ENCODE measurements at places on chromosomes 12 and 14.
A peak's percentile ranks its signal among the peaks of the same experiment; 100 is the strongest.

GRCh38 chr12:125092872-125093680, 27.8 kb downstream of the AACS start:
- H3K36me3 ChIP-seq, result peaks cover 3% of the 10 kb centered on the region
- H3K4me3 ChIP-seq, result no peak overlapping the region
- H3K4me1 ChIP-seq, result peaks cover 6% of the 10 kb centered on the region
- no peak for DNase-seq
- H3K27ac ChIP-seq, result no peak overlapping the region
- no peaks in the 10 kb centered on the region for H3K27me3 ChIP-seq

DNA sequence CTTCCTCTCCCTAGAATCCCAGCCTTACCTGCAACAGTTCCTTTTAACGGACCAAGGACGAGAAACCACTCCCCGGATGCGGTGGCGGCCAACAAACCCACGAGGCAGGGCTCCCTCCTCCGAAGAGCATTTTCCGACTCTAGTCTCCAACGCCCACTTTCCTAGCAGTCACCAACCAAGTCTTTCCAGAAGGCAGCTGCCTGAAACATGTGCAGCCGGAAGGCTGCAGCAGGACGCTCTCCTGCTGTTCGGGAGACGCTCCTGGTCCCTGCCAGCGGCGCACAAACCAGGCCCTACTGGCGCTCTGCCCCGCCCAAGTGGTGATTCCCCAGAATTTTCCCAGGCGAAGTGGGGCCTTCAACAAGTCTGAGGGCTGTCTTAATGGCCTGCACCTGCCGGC, 21.1 kb upstream of the ADAM20 start:
- no peaks in the 10 kb centered on the region for H3K27me3 ChIP-seq
- peak; percentile 19 for DNase-seq
- no peak overlapping the region for H3K27ac ChIP-seq

- H3K4me1 ChIP-seq, result no peaks in the 10 kb centered on the region
- no peak for DNase-seq
- H3K4me3 ChIP-seq, result no peak overlapping the region
- no peaks in the 10 kb centered on the region for H3K36me3 ChIP-seq
Observed at GRCh38 chr14:95339301-95339865, 19.7 kb upstream of the CLMN start.

DNA sequence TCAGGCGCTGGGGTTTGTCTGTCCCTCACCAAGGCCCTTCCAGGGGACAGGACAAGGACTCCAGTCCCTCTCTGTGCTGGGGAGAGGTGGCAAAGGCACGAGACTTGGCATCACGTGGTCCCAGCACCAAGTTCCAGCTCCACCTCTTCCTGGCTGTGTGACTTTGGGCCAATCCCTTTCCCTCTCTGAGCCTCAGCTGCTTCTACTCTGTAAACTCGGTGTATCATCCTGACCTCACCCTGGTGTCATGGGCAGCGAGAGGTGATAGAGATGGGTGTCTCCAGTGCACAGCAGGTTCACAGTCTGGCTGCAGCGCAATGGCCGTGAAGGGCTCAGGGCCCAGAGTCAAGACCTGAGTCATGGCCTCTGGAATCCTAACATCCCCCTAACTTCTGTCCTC, 54.0 kb downstream of the MVK start:
- H3K27me3 ChIP-seq, result peaks cover 23% of the 10 kb centered on the region
- H3K36me3 ChIP-seq, result no peaks in the 10 kb centered on the region
- H3K27ac ChIP-seq, result no peak overlapping the region
- no peak for DNase-seq
- no peak overlapping the region for H3K4me3 ChIP-seq
- H3K4me1 ChIP-seq, result no peaks in the 10 kb centered on the region

DNA sequence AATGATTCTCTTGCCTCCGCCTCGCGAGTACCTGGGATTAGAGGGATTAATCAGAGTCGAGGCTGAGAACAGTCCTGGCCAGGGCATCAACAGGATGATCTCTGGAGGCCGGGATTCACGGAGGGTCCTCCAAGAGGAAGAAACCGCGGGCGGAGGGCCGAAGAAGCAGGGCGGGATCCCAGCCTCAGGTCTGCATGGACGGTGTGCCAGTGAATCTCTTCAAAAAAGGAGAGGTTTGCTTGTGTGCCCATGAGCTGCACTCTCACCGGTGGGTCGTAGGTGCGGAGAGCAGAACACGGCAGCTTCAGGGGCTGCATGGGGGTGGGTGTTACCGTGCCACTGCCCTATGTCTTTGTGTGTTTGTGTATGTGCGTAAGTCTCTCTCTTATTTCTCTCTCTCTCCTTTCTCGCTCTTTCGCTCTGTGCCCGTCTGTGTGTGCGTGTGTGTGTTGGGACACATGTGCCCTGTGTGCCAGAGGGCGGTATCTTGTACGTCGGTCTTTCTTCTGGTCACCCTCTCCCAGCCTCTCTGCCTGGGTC, 768.2 kb upstream of the ALG10B start:
- no peaks in the 10 kb centered on the region for H3K4me1 ChIP-seq
- no peak for DNase-seq
- no peaks in the 10 kb centered on the region for H3K36me3 ChIP-seq
- H3K27me3 ChIP-seq, result no peaks in the 10 kb centered on the region
- H3K27ac ChIP-seq, result no peak overlapping the region

DNA sequence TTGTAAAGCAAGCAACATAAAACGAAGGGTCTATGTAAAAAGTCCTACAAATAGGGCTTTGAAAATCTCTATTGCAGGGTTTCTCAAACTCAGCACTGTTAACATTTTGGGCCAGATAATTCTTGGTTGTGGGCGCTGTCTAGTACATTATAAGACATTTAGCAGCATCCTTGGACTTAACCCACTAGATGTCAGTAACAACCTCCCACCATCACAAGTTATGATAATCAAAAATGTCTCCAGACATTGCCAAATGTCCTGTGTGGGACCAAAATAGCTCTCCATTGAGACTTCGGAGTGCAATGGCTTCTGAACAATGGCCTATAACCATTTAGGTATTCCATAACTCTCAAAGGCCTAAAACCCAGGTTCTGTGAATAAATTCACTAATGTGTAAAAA, 22.9 kb upstream of the DHRS7 start:
- DNase-seq, result no peak
- H3K36me3 ChIP-seq, result no peaks in the 10 kb centered on the region
- peaks cover 2% of the 10 kb centered on the region for H3K27me3 ChIP-seq
- H3K4me1 ChIP-seq, result peaks cover 15% of the 10 kb centered on the region

DNA sequence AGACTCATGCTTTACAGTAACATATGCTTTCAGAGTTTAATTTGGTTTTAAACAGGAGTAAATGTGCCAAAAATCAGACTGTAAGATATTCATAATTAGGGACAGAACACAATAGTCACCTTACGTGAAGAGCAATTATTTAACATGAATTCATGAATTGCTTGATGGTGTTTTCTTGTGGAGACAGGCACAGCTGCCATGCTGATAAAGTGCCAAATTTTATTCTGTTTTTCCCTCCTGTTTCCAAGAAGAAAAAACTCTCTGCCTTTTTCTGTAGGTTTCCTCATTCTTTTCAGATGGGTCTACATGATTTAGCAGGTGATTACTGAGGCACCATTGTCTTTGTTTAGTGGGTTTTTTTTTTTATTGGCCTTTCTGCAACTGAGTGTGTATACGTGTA, 80.1 kb downstream of the C12orf42 start:
- H3K4me3 ChIP-seq, result no peak overlapping the region
- H3K36me3 ChIP-seq, result no peaks in the 10 kb centered on the region
- no peak for DNase-seq
- H3K27ac ChIP-seq, result no peak overlapping the region
- no peaks in the 10 kb centered on the region for H3K4me1 ChIP-seq
- no peaks in the 10 kb centered on the region for H3K27me3 ChIP-seq

- peaks cover 24% of the 10 kb centered on the region for H3K4me1 ChIP-seq
- H3K36me3 ChIP-seq, result no peaks in the 10 kb centered on the region
- no peak overlapping the region for H3K27ac ChIP-seq
Observed at GRCh38 chr12:62248873-62249272, 11.3 kb upstream of the USP15 start.

- H3K27ac ChIP-seq, result no peak overlapping the region
- no peaks in the 10 kb centered on the region for H3K4me1 ChIP-seq
- DNase-seq, result no peak
Observed at GRCh38 chr12:75103822-75104221, 105.8 kb downstream of the KCNC2 start.

DNA sequence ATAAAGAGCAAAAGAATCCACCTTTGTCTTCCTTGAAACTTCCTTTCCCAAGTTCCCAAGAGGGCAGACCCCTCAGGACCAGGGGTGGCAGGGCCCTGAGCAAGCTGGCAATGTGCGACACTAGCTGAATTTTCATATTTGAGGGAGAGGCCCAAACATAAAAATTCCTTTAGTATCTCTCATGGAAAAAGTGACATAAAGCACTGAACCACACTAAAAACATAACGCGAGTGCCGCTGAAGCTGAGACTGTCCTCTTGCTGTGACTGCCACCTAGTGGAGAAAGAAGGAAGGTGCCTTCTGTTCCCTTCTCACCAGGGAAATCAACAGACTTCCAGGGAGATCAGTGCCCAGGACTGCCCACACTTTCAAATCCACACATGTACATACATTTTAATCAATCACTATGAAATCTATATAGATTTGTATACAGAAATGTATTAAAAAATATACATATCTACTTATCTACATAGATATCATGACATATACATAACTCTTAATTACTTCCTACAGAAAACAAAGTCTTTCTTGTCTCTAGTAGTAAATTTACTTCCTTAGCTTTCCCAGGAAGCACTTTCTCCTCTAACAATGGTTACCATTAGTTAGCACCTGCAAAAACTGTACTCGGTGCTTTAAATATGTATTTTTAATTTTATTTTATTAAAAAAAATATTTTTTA, 53.8 kb downstream of the SSH1 start:
- peaks cover 6% of the 10 kb centered on the region for H3K4me1 ChIP-seq
- peak; percentile 80 for DNase-seq
- peaks cover 25% of the 10 kb centered on the region for H3K36me3 ChIP-seq
- H3K27me3 ChIP-seq, result no peaks in the 10 kb centered on the region

- H3K36me3 ChIP-seq, result no peaks in the 10 kb centered on the region
- no peaks in the 10 kb centered on the region for H3K27me3 ChIP-seq
- no peak overlapping the region for H3K4me3 ChIP-seq
- no peaks in the 10 kb centered on the region for H3K4me1 ChIP-seq
- no peak for DNase-seq
Observed at GRCh38 chr12:105933671-105934665, 204.8 kb downstream of the NUAK1 start.

DNA sequence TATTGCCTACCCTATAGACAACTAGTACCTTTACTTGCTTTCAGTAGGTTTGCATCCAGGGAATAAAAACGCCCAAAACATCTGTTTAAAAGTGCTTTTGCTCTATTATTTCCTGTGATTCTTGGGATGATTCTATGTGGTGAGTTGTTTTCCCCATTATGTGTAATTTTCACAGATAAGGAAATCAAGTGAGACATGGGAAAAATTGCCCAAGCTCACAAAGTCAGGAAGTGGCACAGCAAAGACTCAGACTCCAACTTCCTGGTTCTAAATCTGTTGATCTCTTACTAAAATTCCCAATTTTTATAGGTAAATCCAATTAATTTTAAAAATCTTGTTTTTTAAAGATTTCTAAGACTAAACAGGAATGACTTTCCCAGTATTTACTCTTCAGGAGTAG, 39.0 kb downstream of the NID2 start:
- no peaks in the 10 kb centered on the region for H3K36me3 ChIP-seq
- H3K27ac ChIP-seq, result no peak overlapping the region
- H3K27me3 ChIP-seq, result peaks cover 15% of the 10 kb centered on the region
- H3K4me3 ChIP-seq, result no peak overlapping the region
- peaks cover 2% of the 10 kb centered on the region for H3K4me1 ChIP-seq

- H3K4me3 ChIP-seq, result no peak overlapping the region
- H3K4me1 ChIP-seq, result peaks cover 16% of the 10 kb centered on the region
- no peaks in the 10 kb centered on the region for H3K27me3 ChIP-seq
- peaks cover 51% of the 10 kb centered on the region for H3K36me3 ChIP-seq
Observed at GRCh38 chr12:11753150-11753499, 103.7 kb downstream of the ETV6 start.

GRCh38 chr12:120394483-120395367, 25.8 kb upstream of the MSI1 start:
- DNase-seq, result no peak
- H3K27me3 ChIP-seq, result peaks cover 27% of the 10 kb centered on the region
- peaks cover 3% of the 10 kb centered on the region for H3K4me1 ChIP-seq
- H3K27ac ChIP-seq, result no peak overlapping the region

DNA sequence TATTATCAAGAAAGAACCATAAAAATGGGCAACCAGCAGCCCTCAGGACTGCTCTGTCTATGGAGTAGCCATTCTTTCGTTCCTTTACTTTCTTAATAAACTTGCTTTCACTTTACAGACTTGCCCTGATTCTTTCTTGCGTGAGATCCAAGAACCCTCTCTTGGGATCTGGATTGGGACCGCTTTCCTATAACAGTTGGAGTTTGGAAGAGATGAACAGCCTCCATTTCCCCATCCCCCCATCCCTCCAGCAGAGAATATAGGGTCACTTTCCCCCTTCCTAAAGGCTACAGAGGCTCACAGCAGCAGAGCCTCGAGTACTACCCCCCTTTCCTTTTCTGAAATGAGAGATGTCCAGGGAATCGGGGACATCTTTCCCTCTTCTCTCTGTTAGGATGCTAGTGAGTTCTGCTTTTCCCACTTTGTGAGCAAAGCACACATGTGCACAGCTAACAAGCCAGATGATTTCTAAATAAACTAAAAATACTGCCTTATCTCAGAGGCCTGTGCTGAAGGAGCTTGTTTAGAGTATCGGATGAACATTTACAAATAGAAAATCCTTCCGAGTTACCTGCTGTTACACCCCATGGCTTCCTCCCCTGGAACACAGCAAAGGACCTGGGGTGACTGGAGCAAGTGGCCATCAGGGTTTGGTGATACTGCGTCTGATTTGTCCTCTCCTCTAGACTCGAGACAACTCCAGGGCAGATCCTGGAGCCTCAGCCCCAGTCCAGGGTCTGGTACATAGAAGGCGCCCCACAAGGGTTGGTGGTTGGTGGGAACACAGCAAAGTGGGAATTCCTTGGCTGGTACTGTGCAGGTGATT, 144.2 kb downstream of the SLC38A6 start:
- DNase-seq, result no peak
- H3K4me3 ChIP-seq, result no peak overlapping the region
- peaks cover 15% of the 10 kb centered on the region for H3K27me3 ChIP-seq
- H3K36me3 ChIP-seq, result no peaks in the 10 kb centered on the region

- no peaks in the 10 kb centered on the region for H3K36me3 ChIP-seq
- DNase-seq, result no peak
- H3K27me3 ChIP-seq, result peaks cover 2% of the 10 kb centered on the region
- H3K27ac ChIP-seq, result no peak overlapping the region
Observed at GRCh38 chr12:2531371-2531770, 263.4 kb upstream of the FKBP4 start.

DNA sequence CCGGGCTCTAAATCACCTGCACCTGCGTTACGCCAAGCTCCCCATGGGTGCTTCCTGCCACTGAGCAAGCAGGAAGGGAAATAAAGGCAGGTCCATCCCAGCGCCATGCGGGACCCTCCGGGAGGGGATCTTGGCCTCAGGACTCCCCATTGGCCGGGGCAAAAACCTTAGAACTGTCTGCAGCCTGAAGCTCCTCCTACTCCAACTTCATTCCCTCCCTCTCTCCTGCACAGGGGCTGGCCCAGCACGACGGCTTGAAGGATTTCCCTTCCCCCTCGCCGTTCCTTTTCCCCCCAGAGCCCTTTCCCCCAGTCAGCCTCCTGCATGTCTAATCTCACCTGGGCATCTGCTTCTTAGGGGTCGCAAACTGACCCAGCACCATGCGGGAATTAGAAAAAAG, 137.2 kb upstream of the NCOR2 start:
- H3K36me3 ChIP-seq, result no peaks in the 10 kb centered on the region
- no peak overlapping the region for H3K27ac ChIP-seq
- H3K4me1 ChIP-seq, result no peaks in the 10 kb centered on the region
- no peak overlapping the region for H3K4me3 ChIP-seq
- no peaks in the 10 kb centered on the region for H3K27me3 ChIP-seq
- DNase-seq, result no peak
